SIG-M5 (cell line): ENCODE measurements at places on chromosomes 12 and 14.

- no peak for DNase-seq
These were observed 613.6 kb upstream of the USP15 start for GRCh38 chr12:61646639-61647038.

GRCh38 chr12:46454981-46455380, 82.4 kb upstream of the SLC38A2 start:
- no peak for DNase-seq

DNA sequence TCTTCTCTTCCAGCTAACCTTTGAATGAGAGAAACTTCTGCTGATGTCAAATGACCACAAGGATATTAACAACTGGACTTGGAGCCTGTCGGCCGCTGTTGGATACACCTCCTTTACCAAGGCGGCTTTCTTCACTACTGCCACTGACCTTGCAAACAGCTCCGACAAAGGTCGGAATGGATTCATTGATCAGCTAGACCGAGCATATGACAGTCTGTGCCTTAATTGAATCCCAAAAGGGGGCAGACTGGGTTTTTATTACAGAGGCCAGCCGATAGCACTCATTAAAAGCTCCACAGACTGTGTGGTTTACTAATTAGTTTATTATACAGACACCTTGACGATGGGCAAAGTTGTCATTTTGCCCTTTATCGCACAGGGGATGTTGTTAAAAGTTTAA, 394.5 kb downstream of the RERGL start:
- DNase-seq, result no peak

DNA sequence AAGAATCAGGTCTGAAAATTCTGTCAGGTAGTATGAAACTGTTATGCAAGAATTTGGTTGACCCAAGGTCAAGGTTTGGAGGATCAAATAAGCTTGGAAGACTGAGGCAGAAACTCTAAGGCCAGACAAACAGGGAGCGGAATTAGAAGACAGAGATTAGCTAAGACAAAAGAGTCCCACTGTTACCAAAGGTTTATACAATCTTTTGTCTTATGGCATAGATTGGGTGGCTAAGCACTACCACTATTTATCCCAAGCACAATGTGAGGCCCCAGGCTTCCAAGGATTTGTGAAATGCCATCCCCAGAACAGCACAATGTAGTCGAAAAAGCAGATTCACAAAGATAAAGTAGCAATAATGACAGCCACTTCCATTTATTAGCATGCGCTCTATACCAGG, 311.2 kb downstream of the SEC23A start:
- no peak for DNase-seq

DNA sequence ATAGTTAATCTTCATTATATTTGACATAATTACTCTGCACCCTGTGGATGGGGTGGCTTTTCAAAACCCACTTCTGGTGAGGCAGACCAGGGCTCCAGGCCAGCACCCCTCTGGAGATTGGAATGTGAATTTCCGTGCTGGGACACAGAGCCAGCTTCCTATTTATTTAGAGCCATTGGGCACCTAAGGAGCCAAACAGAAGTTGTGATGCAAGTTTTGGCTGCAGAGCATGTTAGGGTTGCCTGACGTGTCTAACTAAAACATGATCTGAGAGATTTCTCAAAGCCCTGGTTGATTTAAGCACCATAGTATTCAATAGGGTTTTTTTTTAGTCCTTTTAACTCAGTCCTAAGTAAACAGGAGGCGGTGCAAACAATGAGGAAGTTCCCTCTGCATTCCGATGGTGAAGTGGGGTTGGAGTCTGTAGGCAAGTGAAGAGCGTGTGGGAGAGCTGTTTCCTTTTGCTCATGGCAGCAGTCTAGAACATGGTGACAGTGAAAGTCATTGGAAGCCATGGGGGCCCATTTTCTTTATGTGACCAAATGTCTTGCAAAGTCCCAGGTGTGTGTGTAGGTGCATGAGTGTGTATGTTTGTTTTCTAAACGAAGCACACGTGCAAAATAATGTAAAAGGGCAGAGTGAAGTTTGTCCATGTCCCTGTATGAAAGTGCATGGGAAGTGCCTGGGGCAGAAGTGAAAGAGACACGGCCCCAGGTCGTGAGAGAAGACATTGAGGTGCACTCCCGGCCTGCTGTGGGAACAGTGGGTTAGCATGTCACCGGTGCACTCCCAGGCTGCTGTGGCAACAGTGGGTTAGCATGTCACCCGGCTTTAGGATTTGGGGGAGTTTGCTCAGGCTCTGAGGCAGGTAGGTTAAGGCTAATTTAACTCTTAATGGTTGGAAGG, 117.7 kb downstream of the PRKCH start:
- DNase-seq, result no peak

DNA sequence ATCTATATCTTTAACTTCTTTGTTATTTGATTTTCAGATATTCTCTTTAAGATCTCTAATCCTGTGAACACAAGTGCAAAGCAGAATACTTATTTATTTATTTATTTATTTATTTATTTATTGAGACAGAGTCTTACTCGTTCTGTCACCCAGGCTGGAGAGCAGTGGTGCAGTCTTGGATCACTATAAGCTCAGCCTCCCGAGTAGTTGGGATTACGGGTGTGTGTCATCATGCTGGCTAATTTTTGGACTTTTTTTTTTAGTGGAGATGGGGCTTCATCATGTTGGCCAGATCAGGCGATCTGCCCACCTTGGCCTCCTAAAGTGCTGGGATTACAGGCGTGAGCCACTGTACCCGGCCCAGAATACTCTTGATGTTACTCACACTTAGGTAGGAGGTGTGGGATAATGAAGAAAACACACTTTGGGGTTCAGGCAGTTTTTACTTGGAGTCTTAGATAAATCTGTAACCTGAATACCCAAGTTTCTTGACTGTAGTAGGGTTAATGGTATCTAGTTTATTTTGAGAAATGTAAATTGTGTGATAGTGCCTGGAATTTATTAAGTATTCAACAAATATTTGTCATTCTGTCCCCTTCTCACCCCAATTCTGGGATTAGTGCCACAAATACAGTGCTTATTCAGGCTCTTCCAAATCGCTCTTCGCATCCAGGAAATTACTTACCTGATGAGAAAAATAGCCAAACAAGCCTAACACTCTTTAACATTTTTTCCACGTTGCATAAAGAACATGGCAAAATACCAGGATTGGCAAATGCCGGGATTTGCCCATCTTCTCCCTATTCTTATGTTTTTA, 33.0 kb downstream of the METAP2 start:
- no peak for DNase-seq

DNA sequence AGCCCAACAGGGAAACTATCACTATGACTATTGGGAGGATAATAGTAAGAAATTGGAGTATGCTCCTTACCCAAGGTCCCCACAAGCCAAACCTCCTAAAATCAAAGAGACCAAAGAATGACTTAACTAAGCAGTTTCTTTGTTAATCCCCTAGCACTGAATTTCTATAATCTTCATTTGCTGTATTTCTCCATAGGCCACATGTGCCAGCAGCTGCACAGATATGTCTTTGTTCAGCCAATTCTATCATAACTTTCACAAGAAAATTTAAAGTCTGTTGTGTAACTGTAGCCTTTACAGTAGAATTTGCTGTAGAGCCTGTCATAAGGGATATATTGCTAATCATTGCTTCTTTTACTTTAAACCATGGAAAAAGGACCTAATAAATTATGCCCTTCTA, 104.0 kb downstream of the RIN3 start:
- DNase-seq, result no peak

DNA sequence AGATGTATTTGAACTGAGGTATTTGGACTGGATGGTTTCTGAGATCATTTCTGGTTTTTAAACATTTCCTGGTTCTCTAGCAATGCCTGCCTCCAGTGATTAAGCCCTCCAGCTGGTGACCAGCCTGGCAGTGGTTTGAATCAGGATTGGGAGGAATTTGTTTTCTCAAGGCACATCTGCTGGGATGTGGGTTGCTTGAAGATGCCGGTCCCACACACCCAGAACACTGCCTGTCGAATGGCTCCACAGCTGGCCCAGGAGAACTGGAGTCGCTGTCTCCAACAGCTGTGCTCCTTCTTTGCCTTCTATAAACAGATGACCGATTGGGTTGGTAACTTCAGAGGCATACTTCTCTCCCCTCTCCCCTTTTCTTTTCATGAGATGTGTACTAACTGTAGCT, 258.0 kb upstream of the DDHD1 start:
- no peak for DNase-seq

- DNase-seq, result no peak
These were observed 276.5 kb downstream of the PAWR start for GRCh38 chr12:79414252-79414651.

- no peak for DNase-seq
These were observed 42.9 kb upstream of the NT5DC3 start for GRCh38 chr12:103883908-103884307.

DNA sequence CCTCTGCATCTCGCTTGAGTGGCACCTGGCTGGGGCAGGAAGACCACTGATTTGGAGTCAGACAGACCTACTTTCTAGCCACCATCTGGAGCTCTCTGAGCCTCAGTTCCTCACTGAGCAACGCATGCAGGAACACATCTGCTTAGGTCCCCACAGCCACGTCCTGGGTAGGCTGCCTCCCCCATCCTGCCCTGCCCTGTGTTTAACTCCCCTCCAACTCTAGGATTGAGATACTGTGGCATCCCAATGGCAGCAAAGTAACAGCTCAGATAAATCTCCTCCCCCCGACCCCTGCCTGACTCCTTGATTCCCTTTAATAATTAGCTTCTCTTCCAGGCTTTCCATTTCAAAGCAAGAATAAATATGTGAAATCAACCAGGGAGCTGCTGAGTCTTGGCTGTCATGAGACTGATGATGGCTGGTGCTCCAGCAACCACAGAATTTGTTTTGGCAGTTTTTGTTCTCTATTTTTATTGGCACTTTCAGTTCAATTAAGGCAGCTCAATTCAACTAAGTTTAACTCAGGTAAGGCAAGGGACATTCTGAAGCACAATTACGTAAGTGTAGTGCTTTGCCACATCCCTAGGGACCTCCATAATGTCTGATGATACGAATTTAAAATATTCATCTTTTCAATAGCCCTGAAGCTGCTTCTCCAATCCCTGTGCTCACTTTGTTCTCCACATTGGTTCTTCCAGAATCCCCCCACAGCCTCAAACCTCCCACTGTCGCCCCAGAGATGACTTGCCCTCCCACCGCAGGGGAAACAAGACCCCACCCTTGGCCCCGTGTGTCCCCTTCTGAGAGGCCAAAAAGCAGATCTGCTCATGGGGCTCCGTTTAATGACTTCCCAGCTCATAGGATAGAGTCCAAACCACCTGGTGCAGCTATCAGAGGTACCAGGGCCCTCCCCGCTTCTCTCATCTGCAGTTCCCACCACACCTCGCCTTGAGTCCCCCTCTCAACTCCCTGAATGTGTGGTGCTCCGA, 58.2 kb downstream of the ESR2 start:
- no peak for DNase-seq

- no peak for DNase-seq
These were observed 58.8 kb upstream of the LTA4H start for GRCh38 chr12:96094201-96094600.

DNA sequence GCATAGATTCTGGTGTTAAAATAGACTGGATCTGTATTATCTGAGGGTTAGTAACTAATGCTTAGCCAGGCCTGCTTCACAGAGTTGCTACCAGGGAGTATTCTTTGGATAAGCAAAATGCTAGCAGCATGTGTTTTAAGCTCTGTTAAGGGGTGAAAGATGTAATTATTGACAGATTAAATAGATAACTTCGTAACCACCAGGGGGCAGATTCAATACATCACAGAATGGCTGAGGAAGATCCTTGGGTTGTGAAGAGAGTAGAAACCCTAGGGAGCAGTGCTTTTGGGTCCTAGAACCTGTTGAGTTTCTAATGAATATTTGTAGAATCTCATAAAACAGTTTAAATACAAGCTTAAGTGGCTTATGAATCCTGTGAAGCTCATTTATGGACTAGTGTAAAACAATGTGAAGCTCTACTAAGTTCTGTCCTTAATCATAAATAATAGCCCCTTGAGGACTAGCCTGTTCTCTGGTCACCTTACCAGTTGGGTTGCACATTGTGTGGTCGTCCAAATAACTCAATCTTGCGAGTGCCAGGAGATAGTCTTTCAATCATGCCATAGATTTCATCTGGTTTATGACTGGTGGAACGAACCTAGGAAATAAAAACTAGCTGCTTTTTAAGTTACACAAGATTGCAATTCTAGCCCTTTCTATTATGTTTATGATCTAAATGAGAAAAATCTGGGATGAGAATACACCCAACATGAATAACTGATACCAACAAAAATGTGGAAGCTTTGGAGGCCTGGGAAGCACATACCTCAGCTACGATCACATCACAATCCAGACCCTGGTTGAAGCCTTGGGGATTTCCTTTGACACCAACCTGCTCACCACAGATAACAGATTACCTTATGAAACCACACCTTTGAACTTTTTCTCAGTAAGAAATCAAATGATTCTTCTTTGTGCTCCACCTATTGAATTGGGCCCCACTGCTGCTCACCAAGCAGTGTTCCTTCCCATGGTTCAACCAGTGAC, 12.3 kb downstream of the METTL3 start:
- no peak for DNase-seq

GRCh38 chr12:55679691-55680090, 28.0 kb downstream of the ITGA7 start:
- no peak for DNase-seq

GRCh38 chr12:93767524-93767863, 90.3 kb downstream of the CRADD start:
- DNase-seq, result no peak

- no peak for DNase-seq
These were observed 33.3 kb upstream of the KCNH5 start for GRCh38 chr14:63078569-63078968.

DNA sequence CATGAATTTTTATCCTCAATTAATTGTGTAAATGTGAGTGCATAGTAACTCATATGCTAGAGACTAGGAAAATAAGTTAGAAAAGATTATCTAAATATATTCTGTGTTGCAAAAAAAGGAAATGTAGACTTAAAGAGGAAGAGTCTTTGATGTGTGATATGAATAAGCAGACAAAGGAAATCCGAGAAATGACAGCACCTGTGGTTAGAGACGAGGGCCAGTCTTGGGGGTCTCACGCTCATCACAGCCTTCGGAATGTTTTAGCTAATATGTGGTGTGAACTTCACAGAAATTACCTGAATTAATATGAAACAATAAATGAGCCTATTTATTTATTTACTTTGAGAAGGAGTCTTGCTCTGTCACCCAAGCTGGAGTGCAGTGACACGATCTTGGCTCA, 11.6 kb downstream of the ATP6V0A2 start:
- DNase-seq, result no peak

GRCh38 chr12:111126331-111126730, 206.0 kb upstream of the MYL2 start:
- no peak for DNase-seq

DNA sequence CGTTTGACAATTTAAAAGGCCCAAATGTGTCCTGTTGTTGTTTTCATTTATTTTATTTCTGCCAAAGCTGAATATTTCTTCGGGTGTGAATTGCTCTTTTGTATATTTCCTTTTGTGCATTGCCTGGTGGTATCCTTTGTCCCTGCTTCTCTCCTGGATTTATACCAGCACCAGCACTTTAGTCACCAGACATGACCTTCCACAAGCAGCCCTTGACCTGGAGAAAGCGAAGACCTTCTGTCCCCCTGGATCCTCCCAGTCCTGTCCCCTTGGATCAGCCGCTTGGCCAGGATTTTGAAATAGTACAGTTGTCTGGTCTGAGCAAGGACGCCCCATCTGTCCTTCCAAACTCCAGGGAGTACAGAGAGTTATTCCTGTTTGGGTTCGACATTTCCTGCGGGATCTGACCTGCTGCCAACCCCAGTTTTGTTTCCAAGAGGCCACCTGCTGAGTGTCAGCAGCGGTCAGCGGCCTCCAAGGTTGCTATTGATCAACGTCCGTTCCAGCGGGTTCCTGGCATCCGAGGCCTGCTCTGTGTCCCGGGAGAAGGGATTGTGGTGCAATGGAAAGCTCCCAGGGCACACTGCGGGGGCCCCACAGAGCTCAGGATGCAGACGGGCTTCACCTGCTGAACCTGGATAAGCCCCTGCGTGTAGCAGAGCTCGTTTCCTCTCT, 45.1 kb upstream of the CHGA start:
- DNase-seq, result no peak
